ENCODE measurements at places on chromosomes 2 and 18.
A peak's percentile ranks its signal among the peaks of the same experiment; 100 is the strongest.

- DNase-seq: no peak
Observed at GRCh38 chr2:149375801-149376361, 45.5 kb downstream of the LYPD6 start.

GRCh38 chr2:23283653-23284052, 101.3 kb upstream of the KLHL29 start:
- DNase-seq: no peak

GRCh38 chr2:238558456-238559099, 131.9 kb downstream of the ASB1 start:
- DNase-seq: no peak

DNA sequence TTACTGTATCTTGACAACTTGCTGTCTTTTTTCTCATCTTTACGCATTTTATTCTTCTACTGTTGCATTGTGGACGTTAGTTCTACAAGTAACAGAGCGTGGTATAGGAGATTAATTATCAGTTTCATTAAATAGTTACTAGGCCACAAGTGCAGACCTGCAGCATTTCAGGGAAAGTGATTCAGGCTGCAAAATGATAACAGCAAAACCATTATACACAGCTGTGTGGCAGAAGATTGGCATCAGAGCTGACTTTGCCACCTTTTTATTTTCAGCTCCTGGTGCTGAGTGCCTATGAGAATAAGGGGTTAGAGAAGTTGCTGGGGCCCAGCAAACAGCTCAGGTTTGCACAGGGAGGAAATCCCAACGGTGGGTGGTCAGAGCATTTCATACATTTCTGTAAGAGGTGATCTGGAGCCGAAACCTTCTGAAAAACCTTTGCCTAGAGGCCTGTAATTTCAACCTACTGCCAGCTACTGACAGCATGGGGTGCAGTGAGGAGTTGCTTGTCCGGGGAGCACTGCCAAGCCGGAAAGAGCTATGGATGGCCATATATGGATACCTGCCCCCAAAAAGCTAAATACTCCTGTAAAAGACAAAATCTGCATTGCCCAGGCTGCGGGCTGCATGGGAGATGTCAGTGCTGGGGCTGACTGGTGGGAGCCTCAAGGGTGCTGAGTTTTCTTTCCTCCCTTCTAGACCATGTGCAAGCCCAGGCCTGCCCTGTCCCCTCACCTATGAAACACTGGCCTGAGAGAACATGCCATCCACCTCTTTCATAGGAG, 2.7 kb upstream of the CCBE1 start:
- DNase-seq: no peak

GRCh38 chr2:170851635-170852034, 34.9 kb downstream of the GAD1 start:
- DNase-seq: no peak

- DNase-seq: no peak
Observed at GRCh38 chr2:207956771-207957170, 68.6 kb downstream of the PLEKHM3 start.

DNA sequence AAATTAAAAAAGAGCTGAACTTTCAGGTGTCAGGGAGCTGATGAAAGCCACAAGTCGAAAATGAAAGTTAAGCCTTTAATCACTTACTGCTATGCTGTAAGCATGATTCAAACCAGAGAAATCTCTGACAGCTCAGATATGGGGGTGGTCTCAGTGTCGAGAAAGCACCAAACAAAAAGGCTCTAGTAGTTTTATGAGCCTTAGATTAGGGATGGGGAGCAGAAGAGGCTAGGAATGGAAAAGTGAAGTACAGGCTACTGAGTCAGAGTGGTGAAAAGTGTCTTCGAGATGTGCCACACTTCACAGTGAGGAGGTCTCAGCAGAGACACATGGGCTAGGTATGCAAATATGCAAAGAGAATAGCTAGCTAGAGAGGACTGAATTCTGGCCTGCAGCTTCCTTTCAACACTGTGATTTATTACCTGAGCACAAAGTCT, 482.2 kb downstream of the SPAG16 start:
- no peak for DNase-seq

DNA sequence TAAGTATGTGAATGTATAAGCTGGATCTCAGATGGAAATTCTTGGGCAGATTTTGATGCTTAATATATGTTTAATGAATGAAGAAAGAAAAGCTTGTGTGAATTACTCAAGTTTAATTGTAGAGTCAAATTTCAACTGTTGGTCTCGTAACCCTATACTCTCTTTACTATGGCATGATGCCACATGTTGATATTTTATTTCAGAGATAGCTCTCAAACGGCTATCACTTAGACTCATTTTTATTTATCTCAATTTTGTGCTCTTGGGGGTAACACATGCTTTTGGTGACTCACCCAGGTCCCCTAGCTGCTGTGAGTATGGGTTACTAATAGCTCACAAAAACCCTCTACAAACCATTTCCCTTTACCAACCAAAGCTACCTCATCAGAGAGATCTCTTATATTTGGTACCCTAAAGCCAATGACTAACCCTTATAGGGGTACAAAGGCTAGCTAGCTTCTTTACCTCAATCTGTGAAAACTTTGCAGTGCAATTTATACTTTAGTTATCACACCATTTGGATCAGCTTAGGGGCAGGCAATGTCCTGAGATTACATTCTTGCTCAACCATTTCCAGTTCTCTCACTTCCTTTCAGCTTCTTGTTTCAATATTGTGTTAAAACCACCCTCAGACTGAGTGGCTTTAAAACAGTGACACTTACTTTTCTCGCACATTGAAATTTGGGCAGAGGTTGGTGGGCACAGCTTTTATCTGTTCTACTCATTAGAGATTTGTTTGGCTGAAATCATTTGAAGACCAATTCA, 240.3 kb downstream of the CDH7 start:
- peak; percentile 41 for DNase-seq

GRCh38 chr2:132372276-132372675, 44.3 kb upstream of the GPR39 start:
- DNase-seq: no peak

DNA sequence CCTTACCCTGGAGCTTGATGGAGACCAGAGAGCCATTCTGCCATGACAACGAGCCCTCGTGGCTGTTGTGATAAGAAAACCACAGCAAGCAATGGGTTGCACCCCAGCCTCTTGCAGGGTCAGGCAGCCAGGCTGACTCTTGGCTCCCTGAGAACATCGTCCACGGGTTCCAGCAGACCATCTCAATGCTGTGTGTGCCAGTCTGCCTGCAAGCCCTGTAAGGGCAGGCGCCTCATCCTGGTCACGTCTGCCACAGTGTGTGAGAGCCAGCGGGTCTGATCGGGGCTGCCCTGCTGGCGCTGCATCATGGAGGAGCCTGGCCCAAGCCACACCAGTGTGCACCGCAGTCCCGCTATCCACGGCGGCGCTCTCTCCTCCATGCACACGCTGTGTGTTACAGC, 71.0 kb upstream of the MGAT4A start:
- DNase-seq: no peak

DNA sequence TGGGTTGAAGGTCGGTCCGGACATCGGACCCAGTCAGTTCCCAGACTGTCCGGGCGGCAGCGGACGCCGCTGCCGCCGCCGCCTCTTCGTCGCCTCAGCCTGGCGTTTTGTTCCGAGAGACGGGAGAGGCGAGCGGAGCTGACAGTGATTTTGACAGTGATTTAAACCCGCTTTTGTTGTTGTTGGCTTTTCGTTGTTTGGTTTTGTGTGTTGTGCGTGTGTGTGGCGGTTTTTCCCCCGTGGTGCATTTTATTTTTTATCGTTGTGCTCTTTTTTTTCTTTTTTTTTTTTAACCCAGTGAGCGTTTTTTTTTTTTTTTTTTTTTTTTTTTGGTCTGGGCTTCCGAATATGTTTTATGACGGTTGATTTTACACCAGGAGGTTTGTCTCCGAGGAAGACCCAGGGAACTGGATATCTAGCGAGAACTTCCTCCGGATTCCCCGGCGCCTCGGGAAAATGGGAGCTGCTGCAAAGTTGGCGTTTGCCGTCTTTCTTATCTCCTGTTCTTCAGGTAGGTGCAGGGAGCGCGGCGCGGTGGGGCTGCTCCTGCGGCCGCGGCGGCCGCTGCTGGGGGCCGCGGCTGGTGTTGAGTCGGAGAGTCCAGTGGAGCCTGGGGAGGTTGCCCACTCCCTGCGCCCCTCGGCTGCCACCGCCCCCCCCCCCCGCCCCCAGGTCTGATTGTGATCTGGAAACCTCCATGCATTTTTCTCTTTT, at the start of gene ACVR2A:
TSS of gene ACVR2A (plus strand) at position 333 of the 714 bp plus-strand sequence. CDS start at position 457, 124 bp downstream.
- peak; percentile 49 for DNase-seq
